MM.1S (cell line): ENCODE measurements at places on chromosomes 7 and 10.

GRCh38 chr7:140048138-140048537 is 14.6 kb downstream of the PARP12 start:
- DNase-seq: no peak

DNA sequence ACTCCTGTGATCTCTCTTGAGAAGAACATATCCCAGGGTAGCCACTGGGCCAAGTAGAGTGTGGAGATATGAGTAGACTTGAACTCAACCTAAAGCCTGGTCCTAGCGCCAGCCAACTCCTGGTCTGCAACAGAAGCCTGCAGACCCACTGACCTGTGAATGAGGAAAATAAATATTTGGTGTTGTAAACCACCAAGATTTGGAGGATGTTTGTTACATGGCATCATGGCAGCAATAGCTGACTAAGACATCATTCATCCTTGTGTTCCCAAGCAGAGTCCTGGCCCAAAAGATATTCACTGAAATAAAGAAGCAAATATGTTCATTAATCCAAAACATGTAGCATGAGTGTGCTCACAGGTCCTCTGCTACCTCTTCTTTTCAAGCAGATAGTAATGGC is 26.0 kb upstream of the CHST3 start:
- DNase-seq: no peak

DNA sequence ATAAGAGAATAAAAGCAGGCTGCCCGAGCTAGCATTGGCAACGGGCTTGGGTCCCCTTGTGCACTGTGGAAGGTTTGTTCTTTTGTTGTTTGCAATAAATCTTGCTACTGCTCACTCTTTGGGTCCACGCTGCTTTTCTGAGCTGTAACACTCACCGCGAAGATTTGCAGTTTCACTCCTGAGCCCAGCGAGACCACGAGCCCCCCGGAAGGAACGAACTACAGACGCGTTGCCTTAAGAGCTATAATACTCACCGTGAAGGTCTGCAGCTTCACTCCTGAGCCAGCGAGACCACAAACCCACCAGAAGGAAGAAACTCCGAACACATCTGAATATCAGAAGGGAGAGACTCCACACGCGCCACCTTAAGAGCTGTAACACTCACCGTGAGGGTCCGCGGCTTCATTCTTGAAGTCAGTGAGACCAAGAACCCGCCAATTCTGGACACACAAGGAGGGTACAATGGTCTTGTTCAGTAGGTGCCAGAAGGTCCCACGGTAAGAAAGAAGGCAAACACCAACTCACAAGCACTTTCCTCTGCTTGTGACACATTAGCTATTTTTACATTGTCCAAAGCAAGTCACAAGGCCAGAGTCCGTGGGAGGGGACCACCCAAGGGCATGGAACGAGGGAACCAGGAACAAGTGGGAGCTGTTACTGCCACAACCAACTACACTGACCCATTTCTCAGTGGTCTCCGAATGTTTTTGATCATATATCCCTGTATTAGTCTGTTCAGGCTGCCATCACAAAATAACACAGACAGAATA is 29.2 kb upstream of the CACUL1 start:
- no peak for DNase-seq

DNA sequence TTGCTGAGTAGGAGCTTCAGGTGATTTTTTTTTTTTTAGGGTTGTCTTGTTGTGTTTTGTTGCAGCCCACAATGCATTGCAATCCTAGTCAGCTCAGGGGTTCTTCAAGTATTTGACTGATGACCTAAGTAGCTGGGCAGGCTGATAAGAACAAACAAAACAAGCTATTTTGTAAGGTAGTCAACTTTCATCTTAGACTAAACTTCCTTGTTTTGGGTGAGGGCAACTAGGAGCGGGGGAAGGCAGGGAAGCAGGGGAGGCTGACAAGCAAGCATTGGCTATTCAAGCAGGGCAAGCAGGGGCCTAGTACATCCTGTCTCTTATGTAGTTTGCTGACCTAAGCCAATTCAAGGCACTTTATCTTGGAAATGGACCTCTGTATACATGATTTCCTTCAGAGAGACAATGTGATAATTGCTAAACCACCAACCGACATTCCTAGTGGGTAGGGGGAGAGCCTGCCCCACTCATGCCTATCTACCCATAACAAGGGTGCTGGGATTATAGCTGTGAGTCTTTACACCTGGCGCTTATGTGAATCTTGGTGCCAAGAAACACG is 163.3 kb upstream of the PRKCQ start:
- DNase-seq: no peak

- no peak for DNase-seq
Measured at GRCh38 chr7:2554661-2555111, 638 bp downstream of the BRAT1 start.
